SHP77 treated with DMSO at 0.1 percent for 48 hours (cell line): ENCODE measurements at places on chromosomes 16 and 17.

DNA sequence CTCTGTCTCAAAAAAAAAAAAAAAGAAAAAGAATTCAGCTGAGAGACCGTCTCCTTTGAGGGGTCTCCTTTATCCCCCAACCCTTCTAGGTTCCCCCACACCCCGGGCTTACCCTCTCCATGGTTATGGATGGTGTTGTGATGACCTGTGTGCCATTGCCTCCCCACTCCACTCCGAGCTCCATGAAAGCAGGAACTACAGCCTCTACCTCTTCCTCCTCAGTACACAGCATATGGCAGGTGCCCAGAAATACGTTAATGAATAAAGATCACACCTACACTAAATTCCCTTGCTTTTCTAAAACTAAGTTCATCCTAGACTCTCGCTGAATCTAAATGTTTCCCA, 17.2 kb downstream of the COPRS start:
- DNase-seq = no peak

DNA sequence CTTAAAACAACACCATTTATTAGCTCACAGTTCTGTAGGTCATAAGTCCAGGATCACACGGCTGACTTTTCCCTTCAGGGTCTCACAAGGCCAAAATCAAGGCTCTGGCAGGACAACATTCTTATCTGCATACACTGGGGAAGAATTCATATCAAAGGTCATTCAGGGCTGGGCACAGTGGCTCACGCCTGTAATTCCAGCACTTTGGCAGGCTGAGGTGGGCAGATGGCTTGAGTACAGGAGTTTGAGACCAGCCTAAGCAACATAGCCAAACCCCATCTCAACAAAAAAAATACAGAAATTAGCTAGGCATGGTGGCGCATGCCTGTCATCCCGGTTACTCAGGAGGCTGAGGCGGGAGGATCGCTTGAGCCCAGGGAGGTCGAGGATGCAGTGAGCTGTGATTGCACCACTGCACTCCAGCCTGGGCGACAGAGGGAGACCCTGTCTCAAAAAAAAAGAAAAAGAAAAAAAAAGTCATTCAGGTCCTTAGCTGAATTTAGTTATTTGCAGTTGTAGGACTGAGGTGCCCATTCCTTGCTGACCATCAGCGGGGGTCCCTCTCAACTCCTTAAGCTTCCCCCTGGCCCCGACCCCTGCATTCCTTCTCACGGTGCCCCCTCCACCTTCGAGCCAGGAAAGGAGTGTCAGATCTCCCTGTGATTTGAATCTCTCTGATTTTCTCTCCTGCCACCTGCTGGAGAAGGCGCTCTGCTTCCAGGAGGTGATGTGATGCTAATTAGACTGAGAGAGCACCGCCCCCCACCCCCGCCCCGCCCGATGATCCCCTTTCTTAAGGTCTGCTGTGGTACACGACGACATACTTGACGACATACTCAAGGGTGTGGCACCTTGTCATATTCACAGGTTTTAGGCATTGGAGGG, 91.8 kb upstream of the CLEC18A start:
- no peak for DNase-seq

DNA sequence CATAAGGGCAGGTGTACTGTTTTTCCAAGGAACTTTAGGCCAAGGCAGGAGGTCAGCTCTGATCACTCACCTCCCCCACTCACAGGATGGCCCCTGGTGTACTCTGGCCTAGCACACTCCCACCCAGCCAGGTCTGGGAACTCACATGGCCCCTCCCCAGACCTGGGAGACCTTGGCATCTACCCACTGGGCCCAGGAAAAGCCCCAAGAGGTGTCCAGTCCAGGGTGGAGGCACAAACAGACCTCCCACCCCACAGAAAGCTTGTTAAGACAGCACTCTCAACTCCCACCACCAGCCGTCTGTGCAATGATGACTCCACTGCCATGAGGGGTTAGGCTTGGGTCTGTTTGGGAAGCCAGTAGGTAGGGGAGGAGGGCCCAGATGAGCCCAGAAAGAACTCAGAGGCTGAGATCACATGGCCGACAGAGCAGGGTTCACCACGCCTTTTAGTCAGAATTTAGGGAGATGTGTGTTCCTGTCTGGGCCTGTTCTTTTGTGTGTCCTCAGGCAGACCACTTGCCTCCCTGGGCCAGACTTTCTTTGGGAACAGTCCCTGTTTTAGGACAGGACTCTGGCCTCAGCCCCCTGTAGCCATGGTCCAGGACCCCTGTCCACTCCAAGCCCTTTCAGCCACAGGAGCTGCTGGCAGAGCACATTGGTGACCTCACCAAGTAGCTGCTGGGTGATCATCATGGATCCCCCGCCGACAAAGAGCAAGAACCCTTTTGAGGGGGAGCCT, 12.1 kb upstream of the CBFB start:
- DNase-seq = no peak

- DNase-seq = no peak
Measured at GRCh38 chr16:56237451-56237930, 46.2 kb downstream of the GNAO1 start.

DNA sequence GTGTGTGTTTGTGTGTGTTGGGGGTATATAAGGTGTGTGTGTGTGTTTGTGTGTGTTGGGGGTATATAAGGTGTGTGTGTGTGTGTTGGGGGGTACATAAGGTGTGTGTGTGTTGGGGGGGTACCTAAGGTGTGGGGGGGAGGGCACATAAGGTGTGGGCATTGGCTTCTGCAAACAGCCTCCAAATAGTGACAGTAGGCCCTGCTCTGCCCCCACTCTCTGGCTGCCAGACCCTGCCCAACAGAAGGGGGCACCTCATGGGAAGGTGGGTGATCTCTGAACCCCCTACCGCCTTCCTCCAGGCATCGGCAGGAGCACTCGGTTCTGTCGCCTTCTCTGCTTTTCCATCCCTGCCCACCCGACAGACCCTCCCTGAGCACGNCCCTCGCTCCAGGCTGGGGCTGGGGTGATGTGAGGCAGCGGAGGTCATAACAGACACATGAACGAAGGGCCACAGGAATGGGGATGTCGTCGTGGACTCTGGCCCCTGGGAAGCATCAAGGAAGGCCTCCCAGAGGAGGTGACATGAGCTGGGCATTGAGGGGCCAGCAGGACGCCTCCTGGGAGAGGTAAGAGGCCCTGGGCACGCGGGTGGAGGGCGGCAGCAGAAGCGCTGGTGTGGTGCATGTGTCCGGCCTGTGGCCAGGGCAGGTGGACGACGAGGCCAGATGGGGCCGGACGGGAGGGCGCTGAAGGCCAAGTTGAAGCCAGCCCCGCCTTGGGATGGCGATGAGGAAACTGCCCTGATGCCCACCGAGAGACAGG, 136.6 kb upstream of the RPH3AL start:
- DNase-seq = no peak

DNA sequence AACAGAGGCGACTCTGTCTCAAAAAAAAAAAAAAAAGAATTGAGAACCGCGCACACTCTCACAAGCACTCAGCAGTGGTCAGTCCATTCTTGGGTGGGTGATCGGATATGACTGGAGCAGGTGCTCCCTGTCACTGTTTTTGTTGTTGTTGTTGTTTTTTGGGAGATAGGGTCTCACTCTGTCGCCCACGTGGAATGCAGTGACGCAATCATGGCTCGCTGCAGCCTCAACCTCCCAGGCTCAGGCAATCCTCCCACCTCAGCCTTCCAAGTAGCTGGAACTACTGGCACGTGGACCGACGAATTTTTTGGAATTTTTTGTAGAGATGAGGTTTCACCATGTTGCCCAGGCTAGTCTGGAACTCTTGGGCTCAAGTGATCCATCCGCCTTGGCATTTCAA, 30.0 kb downstream of the RAB11FIP3 start:
- no peak for DNase-seq
